ENCODE measurements at places on chromosomes 5 and 9.

- no peak for DNase-seq
Measured at GRCh38 chr5:12023614-12024241, 119.5 kb upstream of the CTNND2 start.

GRCh38 chr9:69443178-69443577, 118.2 kb downstream of the ENTREP1 start:
- DNase-seq = no peak

DNA sequence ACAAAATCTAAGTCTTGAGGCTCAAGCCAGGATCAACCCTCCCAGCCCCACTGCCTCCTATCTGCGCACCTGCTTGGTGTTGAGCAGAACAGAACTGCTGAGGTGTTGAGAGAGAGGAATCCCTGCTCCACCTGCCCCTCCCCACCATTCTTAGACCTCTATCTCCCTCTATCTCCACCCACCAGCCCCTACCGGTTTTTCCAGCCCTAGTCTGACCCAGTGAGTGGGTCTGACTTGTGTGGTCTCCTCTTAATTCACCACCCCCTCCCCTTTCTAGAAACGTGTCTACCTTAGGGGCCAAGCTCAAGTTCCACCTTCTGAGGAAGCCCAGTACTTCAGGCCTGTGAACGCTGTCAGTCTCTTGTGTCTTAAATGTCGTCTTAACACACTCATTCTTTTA, 93.7 kb downstream of the ARHGAP26 start:
- DNase-seq = no peak

DNA sequence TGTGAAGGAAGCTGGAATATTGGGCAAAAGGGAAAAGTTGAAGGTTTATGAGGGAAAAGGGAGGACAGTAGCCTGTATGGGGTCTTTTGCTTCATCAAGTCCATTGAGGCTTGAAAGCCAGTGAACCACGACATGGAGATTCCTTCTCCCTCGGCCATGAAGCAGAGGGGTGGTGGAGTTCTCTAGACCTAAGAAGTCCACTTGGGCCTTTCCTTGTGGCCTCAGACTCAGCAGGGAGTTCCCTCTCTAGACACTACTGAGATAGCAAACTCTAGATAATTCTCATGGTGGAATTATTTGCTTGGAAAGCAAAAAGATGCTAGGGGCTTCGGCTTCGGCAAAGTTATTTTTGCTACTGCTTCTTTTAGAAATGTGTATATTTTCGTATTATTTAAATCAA, 78.5 kb downstream of the FOXD1 start:
- no peak for DNase-seq

- DNase-seq = no peak
Measured at GRCh38 chr5:180162304-180162661, 46.7 kb downstream of the RASGEF1C start.

DNA sequence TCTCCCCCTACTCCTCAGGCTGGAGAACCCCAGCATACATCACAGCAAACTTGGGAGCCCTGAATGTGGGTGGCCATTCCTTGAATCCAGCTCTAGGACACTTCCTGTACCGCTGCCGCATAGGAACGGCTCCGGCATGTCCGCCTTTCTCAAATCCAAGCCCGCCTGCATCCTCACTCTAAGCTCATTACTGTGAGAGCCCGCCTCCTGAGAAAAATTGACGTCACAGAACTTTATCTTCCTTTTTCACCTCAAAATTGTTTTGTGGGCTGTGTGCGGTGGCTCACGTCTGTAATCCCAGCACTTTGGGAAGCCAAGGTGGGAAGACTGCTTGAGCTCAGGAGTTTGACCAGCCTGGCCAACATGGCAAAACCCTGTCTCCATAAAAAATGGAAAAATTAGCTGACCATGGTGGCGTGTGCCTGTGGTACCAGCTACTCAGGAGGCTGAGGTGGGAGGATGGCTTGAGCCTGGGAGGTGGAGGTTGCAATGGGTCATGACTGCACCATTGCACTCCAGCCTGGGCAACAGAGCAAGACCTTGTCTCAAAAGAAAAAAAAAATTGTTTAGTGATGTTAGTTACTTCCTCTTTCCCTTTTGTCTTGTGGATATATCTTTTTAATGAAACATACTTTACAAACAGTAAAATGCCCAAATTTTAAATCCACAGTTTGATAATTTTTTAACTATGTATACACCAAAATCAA, 22.8 kb downstream of the RNF44 start:
- no peak for DNase-seq

DNA sequence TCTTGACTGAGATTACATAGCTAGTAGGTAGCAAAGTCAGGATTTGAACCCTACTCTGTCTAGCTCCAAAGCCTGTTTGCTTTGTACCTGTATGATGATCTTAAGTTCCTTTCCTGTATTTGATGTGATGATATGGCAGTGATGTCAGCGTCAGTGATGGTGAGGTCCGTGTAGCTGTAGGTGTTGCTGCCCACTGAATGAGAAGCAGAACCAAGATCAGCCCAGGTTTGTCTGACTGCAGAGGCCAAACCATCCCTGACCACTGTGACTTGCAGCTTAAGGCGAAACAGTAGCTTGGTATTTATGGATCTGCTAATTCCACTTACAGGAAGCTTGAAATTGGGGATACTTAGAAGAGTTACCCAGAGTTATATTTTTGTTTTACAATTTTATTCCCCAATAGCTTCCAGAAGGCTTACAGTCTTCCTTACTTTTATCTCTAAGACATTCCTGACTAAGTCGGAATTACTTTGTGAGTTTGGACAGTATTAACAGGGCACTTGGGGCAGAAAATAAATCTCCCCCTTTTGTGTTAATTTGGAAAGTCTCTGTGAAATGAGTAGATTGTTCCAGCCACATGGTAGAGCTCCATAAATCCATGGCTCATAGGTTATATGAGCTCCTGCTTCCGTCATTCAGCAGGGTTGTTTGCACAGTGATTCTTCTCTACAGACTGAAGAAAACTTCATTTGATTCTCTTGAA, 273.4 kb downstream of the NR3C1 start:
- DNase-seq = no peak

GRCh38 chr5:10702911-10703491, 58.0 kb downstream of the DAP start:
- DNase-seq = no peak

DNA sequence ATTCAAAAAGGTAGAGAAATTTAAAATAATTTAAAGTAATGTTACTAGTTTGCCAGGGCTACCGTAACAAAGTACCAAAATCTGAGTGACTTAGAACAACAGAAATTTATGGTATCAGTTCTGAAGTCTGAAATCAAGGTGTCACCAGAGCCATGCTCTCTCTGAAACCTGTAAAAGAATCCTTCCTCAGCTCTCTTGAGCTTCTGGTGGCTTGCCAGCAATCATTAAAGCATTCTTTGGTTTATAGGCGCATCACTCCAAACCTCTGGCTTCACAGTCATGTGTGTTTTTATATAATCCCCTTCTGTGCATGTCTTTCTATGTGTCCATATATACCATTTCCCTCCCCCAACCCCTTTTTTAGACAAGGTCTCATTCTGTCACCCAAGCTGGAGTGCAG, 220.3 kb downstream of the COX7C start:
- no peak for DNase-seq

GRCh38 chr5:37436146-37436934, 57.2 kb downstream of the WDR70 start:
- DNase-seq = no peak

GRCh38 chr5:82413302-82414040, 135.3 kb upstream of the RPS23 start:
- DNase-seq = peak; percentile 39

DNA sequence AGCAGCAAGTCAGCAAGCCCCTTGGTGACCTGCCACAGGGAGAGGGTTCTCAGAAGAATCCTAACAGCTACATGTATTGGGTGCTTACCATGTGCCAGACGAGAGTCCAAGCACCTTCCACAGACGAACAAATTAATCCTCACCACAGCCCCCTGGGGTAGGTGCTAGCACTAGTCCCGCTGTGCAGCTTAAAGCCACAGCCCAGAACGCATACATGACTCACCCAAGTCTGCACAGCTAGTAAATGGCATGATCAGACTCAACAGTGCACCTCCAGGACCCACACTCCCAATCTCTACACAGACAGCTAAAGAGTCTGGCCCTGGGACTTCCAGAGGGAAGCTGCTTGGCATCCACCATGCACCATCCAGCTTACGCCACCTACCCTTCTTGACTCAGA, 111.5 kb downstream of the PAX5 start:
- no peak for DNase-seq

DNA sequence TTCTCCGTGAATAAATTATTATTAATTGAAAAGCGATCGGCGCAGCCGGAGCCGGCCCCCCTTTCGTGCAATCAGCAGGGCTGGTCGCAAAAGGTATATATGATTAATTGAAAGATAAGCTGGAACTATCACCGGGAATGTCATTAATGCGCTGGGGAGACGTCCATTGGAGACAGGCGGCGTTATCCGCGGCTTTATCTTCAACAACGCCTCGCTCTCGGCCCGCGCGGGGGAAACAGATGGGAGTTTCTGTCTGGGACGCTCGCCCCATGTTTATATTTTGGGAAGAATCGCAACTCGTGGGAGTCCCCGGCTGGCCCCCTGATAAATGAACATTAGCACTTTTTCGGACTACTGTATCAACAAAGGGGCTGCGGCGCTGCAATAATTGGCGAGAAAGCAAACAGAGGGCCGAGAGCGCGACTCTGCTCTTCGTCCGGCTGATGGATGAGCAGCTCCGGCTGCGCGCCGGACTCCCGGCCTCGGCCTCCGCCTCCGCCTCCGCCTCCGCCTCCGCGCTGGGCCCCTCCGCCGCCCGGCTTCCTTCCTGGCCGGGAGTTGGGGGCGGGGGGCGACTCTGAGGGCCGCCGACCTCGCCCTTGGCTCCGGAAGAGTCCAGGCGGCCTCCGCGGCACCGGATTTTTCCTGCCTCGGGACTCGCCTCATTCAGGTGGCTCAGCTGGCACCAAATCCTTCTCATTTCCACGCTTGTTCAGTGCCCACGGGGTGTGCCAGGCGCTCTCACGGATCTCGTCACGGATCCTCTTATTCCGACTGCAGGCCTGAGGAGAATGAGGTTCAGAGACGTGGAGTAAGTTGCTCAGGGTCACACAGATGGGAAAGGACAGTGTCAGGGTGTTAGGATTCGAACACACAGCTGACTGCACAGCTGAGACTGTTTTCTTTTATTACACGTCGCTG, 3.6 kb upstream of the NKX2-5 start:
- DNase-seq = no peak

GRCh38 chr5:149913436-149914419, 30.9 kb downstream of the PDE6A start:
- DNase-seq = no peak

GRCh38 chr9:101408374-101409078, 9.9 kb downstream of the ZNF189 start:
- no peak for DNase-seq

- no peak for DNase-seq
Measured at GRCh38 chr5:116861666-116862065, 287.0 kb upstream of the SEMA6A start.

- no peak for DNase-seq
Measured at GRCh38 chr5:164650427-164650826, 1145.0 kb downstream of the MAT2B start.

GRCh38 chr9:86645303-86645702, 291.1 kb upstream of the TUT7 start:
- no peak for DNase-seq

DNA sequence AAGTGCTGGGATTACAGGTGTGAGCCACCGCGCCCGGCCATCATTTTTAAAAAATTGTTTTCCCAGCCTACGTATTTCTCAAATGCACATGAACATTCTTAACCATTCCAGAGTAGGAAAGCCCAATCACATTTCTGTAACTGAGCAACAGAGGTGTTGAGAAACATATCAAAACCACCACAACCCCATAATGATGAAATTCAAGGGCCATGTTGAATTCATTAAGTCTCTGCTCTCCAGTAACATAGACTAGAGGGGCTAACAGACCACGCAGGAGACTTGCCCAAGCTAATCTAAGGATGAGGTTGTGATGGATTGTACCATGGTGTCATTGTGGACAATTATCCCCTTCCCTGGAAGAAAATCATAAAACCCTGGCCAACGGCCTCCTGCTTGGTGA, 52.9 kb downstream of the MYO10 start:
- no peak for DNase-seq

DNA sequence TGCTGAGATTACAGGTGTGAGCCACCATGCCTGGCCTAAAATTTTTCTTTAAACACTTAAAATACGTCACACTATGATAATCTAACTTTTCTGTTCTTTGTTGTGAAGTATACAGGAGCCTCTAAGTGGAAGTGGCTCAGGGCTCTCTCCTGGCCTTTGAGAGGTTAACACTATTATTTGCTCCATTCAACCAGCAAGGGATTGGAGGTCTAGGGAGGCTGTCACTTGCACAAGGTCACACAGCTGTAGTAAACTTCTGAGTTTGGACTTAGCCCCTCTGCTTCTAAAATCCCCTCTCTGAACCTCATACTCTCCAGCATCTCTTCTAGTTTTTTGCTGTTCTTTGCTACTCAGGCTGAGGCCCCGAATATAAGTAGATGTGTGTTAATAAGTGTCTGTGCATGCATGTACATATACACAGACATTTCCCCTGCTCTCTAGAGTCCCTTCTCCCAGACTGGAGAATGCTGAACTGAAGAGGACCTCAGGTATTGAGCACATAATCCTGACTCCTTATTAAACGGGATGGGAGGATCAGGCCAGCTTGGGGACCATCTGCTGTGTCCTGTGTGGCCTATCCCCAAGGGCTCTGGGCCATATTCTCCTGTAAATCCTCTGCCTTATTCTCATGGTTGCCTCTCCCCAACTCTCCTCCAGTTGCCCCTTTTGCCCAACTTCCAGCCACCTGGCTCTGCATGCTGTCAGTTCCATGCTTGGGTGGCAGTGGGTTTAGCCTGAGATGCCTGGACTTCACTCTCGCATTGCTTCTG, 87.0 kb upstream of the SPRY4 start:
- DNase-seq = no peak

GRCh38 chr5:50691399-50692016, 25.1 kb downstream of the PARP8 start:
- DNase-seq = no peak

GRCh38 chr5:33795496-33795895, 96.3 kb downstream of the ADAMTS12 start:
- DNase-seq = no peak

DNA sequence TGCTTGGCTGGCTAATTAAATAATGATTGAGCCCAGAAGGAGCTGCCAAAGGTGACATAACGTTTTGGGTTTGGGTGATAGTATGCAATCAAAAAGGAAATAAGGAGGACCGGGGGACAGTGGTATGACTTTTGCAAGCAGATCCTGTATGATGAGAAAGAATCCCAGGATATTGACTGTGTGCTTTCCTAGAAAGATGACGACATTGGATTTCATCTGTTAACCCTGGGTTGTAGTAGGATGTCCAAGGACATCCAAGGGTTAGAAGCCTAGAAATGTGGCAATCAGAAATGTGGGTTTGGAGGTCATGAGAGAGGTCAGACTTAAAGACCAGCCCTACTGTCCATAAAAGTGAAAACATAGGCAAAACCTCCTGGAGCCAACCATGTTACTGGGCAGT, 50.3 kb upstream of the HMHB1 start:
- no peak for DNase-seq

- no peak for DNase-seq
Measured at GRCh38 chr5:141753971-141754713, 72.1 kb upstream of the ARAP3 start.

DNA sequence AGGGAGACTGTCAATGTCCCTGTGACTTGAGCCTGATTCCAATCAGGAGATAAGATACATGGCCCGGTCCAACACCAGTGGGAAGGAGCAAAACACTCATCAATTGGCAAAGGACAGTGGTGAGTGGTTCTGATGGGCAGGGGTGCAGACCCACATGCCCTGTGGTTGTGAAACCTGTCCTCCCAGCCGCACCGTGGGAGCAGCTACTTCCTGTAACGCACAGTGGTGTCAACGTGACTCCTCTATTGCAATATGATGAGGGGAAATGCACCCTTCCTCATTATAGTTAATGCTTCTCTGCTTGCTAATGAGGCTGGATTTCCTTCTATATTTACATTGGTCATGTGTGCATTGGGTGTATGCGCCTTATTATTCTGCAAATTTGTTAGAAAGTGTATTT, 223.0 kb downstream of the IRX1 start:
- no peak for DNase-seq

Measured in SIG-M5 (cell line).